ENCODE measurements at places on chromosomes 2 and 18. TPM values are rescaled to one million over a fixed set of nuclear protein-coding genes. Genes with fewer than 3 reads are reported as not detected.
A peak's percentile ranks its signal among the peaks of the same experiment; 100 is the strongest.

NR4A2 gene
- total RNA-seq = 2.8 TPM

NPC1 gene
- total RNA-seq = 63.7 TPM

DNA sequence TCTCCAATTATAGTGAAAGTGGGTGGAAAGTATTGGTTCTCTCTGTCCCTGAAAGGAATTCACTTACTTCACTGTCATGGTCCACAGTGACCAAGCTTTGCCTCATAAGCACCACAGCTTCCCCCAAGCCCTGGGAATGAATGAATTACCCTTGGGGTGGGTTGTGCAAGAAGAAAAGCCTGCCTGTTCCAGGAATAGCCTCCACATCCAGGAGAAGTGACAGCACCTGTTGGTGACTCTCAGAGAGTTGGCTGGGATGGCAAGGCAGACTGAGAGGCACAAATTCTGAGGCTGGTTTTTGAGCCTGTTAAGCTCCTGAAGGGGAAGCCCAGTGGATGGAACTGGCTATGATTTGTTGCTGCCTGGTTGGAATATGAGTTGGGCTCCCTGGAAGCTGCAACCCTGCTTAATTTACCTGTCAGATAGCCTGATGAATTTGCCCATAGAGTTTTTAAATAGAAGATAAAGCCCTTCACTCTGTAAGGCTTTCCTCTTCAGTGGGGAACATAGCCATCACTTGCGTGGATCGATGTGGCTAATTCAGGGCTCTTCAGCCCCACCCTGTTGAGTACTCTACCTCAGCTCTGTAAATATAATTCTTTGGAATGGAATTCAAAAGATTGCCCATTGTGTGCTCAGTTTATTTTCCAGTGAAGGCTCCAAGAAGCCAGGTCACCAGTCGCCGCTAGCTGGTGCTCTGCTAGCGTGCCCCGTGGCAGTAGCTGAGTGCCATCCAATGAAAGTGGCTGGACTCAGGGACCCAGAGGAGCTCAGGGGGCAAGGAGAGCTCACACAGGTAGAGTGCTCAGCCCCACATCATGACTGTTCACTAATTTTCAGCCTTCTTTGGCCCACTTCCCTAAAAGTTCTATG lies 479.3 kb downstream of the IRS1 start:
- no peaks in the 10 kb centered on the region for H3K36me3 ChIP-seq
- no peak overlapping the region for H3K27ac ChIP-seq
- DNase-seq = no peak
- no peak overlapping the region for H3K4me3 ChIP-seq
- no peaks in the 10 kb centered on the region for H3K4me1 ChIP-seq

DNA sequence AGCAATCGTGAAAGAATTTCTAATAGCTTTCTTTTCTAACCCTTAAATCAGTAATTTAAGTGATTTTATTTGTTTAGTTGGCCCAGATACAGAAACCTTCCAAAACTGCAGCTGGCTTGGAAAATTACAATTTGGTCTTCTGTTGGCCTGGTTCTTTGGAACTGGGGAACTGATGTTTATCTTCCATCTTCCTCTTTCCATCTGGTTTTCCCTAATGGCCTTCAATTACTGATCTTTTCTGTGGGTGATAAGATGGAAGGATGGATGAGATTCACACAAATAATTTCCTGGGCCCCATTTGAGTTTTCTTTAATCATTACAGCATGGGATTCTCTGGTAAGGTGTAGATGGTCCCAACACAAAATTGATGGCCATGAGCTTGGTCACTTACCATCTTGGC lies 106.5 kb upstream of the CHRNA1 start:
- no peaks in the 10 kb centered on the region for H3K4me1 ChIP-seq
- H3K27me3 ChIP-seq = no peaks in the 10 kb centered on the region
- H3K27ac ChIP-seq = no peak overlapping the region
- no peak overlapping the region for H3K4me3 ChIP-seq
- no peak for DNase-seq

GRCh38 chr18:79933765-79934164 lies 17.7 kb downstream of the SLC66A2 start:
- H3K27ac ChIP-seq = no peak overlapping the region
- H3K36me3 ChIP-seq = peaks cover 59% of the 10 kb centered on the region
- H3K4me3 ChIP-seq = no peak overlapping the region
- no peak for DNase-seq
- H3K27me3 ChIP-seq = no peaks in the 10 kb centered on the region
- H3K4me1 ChIP-seq = peaks cover 11% of the 10 kb centered on the region

DNA sequence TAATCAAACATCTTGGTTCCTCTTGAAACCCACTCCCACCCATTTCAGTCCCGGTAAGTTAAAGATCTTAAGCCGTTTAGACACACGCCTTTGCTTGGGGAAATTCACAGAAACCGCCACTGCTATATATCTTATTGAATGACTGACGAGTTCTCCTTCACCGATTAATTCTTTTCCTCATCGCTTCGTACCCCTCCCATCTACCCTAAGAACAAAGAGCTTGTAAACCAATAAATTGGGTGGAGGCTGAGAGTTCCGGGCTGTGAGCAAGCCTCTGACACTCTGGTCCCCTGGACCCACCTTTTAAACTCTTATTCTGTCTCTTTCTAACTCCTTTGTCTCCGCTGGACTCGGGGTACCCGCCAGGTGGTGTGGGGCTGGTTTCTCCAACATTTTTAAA lies 30.6 kb downstream of the TMEM131 start:
- no peak overlapping the region for H3K4me3 ChIP-seq
- H3K27ac ChIP-seq = no peak overlapping the region
- no peaks in the 10 kb centered on the region for H3K36me3 ChIP-seq
- peaks cover 16% of the 10 kb centered on the region for H3K4me1 ChIP-seq
- H3K27me3 ChIP-seq = no peaks in the 10 kb centered on the region
- no peak for DNase-seq

DNA sequence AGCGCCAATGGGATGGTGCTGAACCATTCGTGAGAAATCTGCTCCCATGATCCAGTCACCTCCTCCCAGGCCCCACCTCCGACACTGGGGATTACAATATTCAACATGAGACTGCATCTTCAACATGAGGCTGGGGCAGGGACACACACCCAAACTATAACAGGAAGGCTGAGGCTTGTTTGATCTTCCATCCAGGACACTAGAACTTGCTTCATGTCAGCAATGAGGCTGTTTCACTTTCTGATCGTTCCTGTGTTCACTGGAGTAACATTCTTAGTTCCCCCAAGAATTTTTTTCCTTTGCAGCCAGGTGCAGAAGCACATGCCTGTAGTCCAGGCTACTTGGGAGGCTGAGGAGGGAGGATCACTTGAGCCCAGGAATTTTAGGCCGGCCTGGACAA lies 30.8 kb upstream of the SOX11 start:
- no peaks in the 10 kb centered on the region for H3K27me3 ChIP-seq
- no peak for DNase-seq
- no peak overlapping the region for H3K4me3 ChIP-seq
- no peaks in the 10 kb centered on the region for H3K4me1 ChIP-seq

DNA sequence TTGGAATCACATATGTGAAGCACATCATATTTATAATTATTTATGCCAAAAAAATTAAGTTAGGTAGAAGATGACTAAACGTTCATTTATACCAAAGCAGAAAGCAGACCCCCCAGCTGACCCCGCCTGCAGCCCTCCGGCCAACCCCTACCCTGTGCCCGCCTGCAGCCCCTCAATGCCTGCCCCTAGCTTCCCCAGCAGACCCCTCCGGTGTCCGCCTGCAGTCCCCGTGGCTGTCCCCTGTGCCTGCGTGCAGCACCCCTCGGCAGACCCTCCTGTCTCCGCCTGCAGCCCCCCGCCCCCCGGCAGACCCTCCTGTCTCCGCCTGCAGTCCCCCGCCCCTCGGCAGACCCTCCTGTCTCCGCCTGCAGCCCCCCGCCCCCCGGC lies 136.2 kb downstream of the NFATC1 start:
- no peaks in the 10 kb centered on the region for H3K27me3 ChIP-seq
- no peak overlapping the region for H3K4me3 ChIP-seq
- DNase-seq = no peak

DNA sequence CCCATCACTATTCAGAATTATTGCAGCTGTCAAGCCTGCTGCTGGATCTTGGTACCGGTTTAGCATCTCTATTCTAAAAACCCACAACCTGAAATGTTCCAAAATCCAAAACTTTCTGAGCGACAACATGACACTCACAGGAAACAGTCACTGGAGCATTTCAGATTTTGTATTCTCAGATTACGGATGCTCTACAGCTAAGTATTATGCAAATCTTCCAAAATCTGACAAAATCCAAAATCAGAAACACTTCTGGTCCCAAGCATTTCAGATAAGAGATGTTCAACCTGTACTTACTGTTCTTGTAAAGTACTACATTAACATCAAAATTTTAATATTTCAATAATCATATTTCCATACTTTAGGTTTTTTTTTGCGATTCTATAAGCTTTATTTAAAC lies 12.4 kb downstream of the PDIA6 start:
- peaks cover 7% of the 10 kb centered on the region for H3K4me1 ChIP-seq
- peaks cover 45% of the 10 kb centered on the region for H3K36me3 ChIP-seq
- no peaks in the 10 kb centered on the region for H3K27me3 ChIP-seq
- DNase-seq = no peak
- H3K4me3 ChIP-seq = no peak overlapping the region

GRCh38 chr2:74599676-74600075 lies 45.2 kb downstream of the DOK1 start:
- H3K4me1 ChIP-seq = no peaks in the 10 kb centered on the region
- H3K4me3 ChIP-seq = no peak overlapping the region
- DNase-seq = no peak
- no peak overlapping the region for H3K27ac ChIP-seq
- H3K36me3 ChIP-seq = no peaks in the 10 kb centered on the region
- no peaks in the 10 kb centered on the region for H3K27me3 ChIP-seq

DNA sequence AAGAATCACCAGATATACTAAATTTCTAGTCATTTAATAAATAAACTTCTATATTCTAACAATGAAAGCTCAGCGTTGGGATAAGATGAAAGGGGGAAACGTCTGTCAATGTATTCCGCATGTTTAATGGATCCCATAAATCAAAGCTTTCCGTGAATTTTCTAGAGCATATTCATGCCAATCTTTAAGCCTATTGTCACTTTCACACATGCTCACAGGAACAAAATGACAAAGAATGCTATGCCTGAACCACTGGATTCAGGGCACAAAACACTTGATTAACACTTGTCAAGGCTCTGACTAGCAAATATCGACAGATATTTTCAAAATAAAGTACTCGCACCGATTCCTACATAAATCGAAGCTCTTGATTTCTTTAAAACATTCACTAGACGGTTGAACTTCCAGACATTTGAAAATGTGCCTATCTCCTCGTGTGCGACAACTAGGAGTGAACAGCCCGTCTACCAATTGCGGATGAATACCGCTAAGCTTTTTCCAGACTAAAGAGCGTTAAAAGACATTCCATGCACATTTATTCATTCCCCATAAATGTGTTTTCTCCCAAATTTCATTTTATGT lies 1.8 kb downstream of the TLK1 start:
- DNase-seq = no peak
- peak overlapping the region; percentile 90 for H3K4me3 ChIP-seq
- no peaks in the 10 kb centered on the region for H3K27me3 ChIP-seq
- H3K4me1 ChIP-seq = peaks cover 57% of the 10 kb centered on the region

DNA sequence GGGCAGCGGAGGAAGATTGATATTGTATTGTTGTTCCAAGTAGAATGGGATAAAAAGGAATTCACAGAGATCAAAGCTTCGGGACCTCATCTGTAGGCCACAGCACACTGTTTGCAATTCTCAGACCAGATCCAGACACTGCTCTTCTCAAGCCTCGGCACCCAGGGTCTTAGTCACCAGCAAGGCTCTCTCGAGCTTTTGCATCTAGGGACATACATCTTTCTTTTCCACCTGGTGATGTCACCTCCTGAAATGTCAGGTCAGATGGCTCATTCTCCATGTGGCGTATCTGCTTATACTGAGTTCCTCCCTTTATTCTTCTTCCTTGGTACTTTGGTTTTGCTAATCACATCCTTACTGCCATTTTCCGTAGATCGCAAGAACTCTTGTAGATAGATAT lies 42.9 kb upstream of the SNTG2 start:
- H3K27me3 ChIP-seq = no peaks in the 10 kb centered on the region
- H3K27ac ChIP-seq = no peak overlapping the region
- no peak for DNase-seq
- no peak overlapping the region for H3K4me3 ChIP-seq
- no peaks in the 10 kb centered on the region for H3K4me1 ChIP-seq
- H3K36me3 ChIP-seq = no peaks in the 10 kb centered on the region

GRCh38 chr2:72326759-72327158 lies 179.1 kb upstream of the CYP26B1 start:
- DNase-seq = no peak
- no peaks in the 10 kb centered on the region for H3K4me1 ChIP-seq
- H3K4me3 ChIP-seq = no peak overlapping the region

GRCh38 chr18:74124642-74125041 lies 23.0 kb downstream of the FBXO15 start:
- no peaks in the 10 kb centered on the region for H3K36me3 ChIP-seq
- H3K27me3 ChIP-seq = no peaks in the 10 kb centered on the region
- DNase-seq = no peak
- no peak overlapping the region for H3K27ac ChIP-seq
- no peaks in the 10 kb centered on the region for H3K4me1 ChIP-seq

DNA sequence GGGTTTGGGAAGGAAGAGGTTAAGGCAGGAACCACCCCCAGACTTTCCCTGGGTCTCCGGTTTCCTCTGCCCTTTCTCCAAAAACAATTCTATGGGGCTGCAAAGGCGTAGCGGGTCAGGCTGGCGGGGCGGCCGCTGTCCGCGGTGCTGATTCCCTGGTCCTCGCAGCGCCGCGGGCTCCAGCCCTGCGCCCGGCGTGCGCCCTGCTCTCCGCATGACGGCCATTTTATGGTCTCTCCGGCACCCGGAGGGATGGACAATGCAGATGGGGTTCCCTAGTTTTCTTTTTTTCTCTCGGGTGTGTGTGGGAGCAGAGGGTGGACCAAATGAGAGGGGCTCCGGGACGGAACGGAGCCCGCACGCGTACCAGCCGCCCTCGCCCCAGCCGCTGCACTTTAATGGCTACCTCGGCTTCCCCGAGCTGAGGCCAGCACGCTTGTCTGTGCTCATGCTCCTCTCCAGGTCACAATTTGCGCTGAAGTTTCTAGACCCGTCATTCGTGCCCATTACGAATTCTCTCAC lies 1.6 kb downstream of the ST8SIA3 start:
- DNase-seq = no peak
- H3K4me3 ChIP-seq = no peak overlapping the region
- peaks cover 33% of the 10 kb centered on the region for H3K27me3 ChIP-seq
- no peaks in the 10 kb centered on the region for H3K36me3 ChIP-seq

DNA sequence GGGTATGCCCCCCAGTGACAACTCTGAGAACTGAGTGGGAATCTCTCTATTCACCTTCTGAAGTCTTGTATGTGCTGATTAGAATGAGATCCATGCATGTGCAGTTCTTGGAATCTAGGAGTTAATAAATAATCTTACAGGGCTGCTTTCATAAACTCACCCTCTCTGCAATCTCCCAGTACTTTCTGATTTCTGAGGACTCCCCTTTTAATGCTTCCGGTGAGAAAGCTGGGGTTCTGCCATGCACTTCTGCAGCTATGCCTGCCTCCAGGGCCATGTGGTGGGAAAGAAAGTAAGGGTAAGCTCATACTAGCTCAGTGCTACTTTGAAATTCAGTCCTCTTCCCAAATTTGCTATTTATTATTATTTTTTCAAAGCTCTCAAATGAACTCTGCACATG lies 432.9 kb downstream of the MTX2 start:
- H3K4me1 ChIP-seq = peaks cover 12% of the 10 kb centered on the region
- no peak for DNase-seq
- H3K36me3 ChIP-seq = no peaks in the 10 kb centered on the region

- DNase-seq = no peak
- no peak overlapping the region for H3K27ac ChIP-seq
- peaks cover 27% of the 10 kb centered on the region for H3K4me1 ChIP-seq
- H3K27me3 ChIP-seq = no peaks in the 10 kb centered on the region
These were observed 39.5 kb downstream of the MBP start for GRCh38 chr18:77093067-77093430.
